PC-3 (cell line): ENCODE measurements at places on chromosomes 13 and 19. TPM values are rescaled to one million over a fixed set of nuclear protein-coding genes. Genes with fewer than 3 reads are reported as not detected.

DNA sequence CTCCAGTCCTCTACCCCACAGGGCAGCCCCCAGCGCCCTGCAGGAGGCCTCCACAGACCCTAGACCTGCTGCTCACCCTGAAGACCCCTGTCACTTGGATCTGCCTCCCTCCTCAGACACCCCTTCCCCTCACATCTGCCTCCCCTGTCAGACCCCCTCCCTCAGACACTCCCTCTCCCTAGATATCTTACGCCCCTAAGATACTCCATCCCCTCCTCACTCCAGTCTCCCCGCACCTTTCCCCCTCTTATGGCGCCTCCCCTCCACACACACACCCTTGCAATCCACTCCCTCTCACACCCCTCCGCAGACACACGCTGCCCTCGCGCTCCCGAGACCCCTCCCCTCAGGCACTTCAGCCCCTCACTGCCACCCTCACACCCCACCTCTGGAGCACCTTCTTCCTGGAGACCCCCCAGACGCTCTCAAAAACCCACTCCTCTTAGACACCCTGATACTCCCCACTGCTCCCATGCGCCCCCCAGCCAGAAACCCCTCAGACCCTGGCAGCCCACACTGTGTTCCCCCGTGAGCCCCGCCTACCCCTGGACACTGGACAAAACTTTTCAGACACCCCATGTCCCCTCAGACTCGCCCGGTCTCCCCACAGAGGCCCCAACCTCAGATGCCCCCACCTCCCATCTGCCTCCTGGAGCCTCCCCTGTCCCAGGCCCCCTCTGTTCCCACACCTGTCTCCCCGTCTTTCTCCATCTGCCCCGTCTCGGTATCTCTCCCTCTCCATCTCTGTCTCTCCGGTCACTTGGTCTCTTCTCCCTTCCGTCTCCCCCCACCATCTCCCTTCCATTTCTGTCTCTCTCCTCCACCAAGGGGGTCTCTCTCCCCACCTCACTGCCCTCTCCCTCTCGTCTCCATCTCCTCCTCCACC is 14.5 kb downstream of the ERFL start:
- no peak for DNase-seq

DNA sequence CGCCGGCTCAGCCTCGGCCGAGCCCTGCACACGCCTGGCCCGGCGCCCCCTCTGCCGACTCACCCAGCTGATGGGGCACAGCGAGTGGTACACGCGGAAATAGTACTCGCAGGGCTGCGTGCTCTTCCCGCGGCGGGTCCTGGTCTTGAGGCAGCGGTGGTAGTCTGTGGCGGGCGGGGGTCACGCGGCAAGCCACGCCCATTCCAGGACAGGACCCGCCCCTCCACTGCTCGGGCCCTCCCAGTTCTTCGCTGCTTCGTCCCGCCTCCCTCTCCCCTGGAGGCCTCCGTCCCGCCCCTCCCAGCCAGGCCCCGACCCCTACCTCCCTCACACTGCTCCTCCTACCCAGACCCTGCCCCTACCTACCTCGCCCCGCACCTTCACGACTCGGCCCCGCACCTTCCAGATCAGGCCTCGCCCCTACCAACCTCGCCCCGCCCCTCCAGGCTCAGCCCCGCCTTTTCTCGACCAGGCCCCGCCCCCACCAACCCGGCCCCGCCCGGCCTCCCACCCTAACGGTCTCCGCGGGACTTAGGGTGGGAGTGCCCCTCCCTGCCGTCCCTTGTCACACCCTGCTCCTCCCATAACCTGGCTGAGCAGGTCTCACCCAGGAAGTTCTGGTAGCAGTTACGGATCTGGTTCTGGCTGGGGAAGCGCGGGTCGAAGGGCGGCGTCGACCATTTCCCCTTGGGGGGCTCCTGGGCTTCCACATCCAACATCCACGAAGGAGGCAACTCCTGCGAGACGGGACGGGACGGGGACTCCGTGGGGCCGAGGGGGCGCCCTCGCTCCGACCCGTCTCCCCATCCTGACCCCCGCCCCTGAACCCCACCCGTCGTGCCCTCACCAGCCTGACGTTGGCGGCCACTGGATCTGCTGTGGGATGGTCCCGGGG is 469 bp downstream of the COX6B2 start:
- DNase-seq: peak; percentile 65

DNA sequence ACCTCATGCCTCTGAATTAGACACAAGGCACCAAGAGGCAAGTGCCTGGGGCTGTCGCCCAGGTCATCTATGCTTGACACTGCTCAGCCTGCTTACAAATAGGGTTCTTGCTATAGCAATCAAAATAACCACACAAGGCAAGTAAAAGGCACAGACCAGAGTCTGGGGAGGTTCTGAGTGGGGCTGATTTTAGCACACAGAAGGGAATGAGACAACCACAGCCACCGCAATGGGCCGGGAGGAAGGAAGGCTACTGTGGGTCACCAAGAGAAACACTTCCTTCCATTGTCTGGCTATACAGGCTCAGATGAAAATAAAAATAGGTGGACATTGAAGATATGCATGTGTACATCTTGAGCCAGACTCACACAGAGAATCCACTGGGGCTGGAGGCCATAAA is 159.1 kb downstream of the DLEU7 start:
- no peak for DNase-seq

The NDUFA11 gene
- total RNA-seq: 556 and 669 TPM in 2 replicates

DNA sequence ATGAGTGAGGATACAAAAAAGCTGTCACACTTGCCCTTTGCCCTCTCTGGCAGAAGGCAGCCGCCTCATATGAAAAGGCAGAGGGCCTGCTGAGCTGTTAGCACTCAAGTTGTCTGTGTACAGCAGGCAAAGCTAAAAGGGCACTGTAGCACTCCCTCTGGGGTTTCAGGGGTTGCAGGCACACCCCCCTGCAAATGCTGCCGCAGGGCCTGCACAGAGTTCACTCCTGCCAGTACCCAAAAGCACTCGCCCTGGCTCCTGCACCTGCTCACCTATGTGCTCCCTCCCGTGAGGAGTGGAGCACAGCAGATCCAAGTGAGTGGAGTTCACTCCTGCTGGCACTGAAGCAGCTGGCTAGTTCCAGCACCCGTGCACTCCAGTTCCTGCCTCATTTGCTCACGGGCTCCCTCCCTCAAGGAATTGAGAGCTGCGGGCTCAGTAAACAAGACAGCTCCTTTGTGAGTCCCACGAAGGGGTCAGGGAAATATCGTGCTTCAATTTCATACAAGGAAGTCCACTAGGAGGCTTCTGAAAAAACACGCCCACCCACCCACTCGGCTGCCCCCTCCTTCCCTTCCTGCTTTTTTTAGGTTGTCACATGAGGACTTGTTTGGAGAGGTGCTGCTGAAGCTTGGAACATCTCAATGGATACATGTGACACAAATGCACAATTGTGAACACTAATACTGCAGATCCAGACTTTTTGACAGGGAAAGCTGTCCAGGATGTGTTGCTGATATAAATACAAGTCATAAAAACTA is 9.9 kb upstream of the RCBTB2 start:
- DNase-seq: no peak

DNA sequence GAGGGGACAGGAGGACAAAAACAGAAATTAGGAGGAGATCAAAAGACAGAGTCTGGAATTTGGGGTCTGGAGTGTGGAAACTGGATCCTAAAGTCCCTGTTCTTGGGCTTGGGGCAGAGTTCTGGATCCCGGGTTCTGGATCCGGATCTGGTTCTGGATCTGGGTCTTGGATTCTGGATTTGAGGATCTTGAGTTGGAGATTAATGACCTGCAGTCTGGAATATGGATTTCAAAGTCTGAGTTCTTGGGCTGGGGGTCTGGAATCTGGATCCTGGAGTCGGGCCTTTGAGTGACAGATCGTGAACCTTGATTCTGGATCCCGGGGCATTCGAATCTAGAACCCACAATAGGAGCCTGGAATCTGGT is 411 bp upstream of the KLK15 start:
- DNase-seq: no peak

The STAP2 gene
- 71.1 and 72.6 TPM in 2 replicates for total RNA-seq

The SACS gene
- 31.6 and 85.2 TPM in 2 replicates for total RNA-seq

DNA sequence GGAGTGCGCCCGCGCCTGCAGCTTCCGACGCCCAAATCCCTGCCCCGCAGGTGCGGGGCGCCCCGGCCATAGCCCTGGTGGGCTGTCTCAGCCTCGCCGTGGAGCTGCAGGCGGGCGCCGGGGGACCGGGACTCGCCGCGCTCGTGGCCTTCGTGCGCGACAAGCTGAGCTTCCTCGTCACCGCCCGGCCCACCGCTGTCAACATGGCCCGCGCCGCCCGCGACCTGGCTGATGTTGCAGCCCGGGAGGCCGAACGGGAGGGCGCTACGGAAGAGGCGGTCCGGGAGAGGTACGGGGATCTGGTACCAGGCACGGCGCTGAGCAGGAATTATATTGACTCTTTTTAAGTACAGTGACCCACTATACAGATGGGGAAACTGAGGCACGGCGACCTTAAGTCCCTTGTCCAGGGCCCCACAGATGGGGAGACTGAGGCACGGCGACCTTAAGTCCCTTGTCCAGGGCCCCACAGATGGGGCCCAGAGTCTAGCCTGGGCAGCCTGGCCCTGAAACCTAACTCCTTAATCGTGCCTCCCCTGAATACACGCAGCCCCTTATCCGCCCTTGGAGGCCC is 586 bp downstream of the MRI1 start:
- DNase-seq: peak; percentile 23

The ZNF439 gene
- total RNA-seq: 2.8 and 6.2 TPM in 2 replicates

The AMER2 gene
- total RNA-seq: not detected in 2 replicates

GRCh38 chr13:42048684-42049453 is 421 bp downstream of the DGKH start:
- DNase-seq: peak; percentile 61

DNA sequence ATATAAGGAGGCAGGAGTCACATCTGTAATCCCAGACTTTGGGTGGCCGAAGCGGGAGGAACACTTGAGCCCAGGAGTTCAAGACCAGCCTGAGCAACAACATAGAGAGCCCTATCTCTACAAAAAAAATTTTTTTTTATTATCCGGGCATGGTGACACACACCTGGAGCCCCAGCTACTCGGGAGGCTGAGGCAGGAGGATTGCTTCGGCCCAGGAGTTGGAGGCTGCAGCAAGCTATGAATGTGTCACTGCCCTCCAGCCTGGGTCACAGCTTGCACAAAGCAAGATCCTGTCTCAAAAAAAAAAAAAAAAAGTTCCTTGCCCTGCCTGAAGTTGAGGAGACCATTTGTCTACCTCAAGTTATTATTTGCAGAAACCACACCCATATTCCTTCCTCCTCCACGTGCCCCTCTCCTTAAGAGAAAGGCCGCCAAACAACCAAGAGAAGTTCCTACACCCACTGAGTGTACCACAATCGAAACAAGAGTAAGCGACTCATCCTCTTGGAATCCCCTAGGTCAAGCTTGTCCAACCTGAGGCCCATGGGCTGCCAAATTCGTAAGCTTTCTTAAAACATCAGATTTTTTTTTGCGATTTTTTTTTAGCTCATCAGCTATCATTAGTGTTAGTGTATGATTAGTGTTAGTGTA is 2.2 kb downstream of the ABCC4 start:
- DNase-seq: peak; percentile 86

The APBA3 gene
- total RNA-seq: 21.4 and 23.9 TPM in 2 replicates

The CABP5 gene
- not detected in 2 replicates for total RNA-seq

- DNase-seq: no peak
These were observed 669.2 kb downstream of the DIAPH3 start for GRCh38 chr13:59494560-59494970.

DNA sequence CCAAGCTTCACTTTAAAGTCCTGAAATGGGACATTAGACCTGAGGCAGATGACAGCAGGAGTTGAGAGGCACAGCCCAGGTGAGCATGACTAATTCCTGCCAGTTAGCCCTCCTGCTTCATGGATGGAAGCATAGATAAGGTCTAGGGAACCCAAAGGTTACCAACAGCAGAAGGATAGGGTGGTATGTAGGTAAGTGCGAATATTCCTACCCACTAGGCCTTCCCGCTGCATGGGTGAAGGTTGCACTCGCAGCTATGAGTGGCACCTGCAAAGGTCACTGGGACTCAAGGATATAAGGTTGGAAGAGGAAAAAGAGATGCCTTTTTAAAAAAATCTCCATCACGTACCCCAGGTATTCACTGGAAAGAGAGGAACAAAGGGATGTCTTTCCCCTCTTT is 12.2 kb upstream of the MLLT1 start:
- no peak for DNase-seq

DNA sequence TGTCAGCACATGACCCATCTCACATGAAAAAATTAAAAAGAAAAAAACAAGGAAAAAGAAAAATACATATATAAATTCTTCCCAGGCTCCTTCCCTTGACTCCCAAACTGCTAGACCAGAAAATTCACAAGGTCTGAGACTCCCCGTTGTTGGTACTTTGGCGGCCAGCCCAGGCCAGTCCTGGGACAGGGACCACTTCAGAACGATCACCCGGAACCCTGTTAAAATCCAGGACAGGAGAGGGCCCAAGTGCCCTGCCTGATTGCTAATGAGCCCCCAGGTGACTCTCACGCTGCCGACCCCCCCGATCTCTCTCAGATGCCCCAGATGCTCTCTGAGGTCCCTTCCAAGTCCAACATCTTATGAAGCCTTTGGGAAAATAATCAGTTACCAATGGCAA is 107.2 kb downstream of the COL4A2 start:
- DNase-seq: no peak

The ZNF723 gene
- not detected in 2 replicates for total RNA-seq

The WASF3 gene
- 2.0 and 2.6 TPM in 2 replicates for total RNA-seq

DNA sequence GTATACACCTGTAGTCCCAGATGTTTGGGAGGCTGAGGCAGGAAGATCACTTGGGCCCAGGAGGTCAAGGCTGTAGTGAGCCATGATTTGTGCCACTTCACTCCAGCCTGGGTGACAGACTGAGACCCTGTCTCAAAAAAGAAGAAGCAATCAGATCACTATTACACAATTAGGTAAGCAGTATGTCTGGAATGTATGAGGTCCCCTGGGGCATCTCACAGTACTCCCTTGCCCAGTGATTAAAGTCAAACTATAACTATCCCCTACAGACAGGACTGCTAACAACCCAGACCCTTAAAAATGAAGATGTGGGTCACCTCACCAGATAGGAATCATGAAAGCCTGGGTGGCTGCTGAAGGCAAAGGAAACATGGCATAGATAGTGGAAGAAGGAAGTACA is 9.4 kb upstream of the PAN3 start:
- DNase-seq: no peak

DNA sequence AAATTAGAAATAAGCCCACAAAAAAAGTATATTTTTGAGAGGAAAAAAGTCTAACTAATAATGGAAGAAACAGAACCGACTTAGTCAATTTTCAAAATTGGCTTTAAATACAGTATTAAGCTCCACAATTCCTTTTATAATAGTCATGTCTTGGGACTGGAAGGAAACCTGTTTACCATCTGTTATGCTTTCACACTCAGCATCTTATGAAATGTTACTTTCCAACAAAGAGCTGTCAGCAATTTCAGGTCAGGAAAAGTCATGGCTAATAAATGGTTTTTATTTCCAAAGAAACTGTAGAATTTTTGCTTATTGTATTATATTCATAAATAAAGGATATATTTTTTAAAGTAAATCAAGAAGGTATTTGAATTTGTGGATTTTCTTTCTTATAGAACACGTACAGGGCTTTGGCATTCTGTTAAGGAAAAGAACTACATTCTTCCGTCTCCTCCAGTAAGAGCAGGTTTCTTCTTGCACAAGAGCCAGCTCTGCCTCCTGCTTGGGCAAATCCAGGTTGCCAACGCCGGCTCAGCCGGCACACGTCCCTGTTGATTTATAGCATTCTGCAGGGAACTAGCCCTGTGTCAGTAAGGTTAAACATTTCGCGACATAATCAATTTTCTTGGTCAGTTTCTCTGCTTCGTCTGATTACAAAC is 52.9 kb upstream of the GPR12 start:
- DNase-seq: no peak

- peak; percentile 75 for DNase-seq
These were observed 1.1 kb upstream of the WBP4 start for GRCh38 chr13:41060082-41060723.
